Heart right ventricle (tissue), 16 donors: ENCODE measurements at places on chromosomes 5 and 9.

DNA sequence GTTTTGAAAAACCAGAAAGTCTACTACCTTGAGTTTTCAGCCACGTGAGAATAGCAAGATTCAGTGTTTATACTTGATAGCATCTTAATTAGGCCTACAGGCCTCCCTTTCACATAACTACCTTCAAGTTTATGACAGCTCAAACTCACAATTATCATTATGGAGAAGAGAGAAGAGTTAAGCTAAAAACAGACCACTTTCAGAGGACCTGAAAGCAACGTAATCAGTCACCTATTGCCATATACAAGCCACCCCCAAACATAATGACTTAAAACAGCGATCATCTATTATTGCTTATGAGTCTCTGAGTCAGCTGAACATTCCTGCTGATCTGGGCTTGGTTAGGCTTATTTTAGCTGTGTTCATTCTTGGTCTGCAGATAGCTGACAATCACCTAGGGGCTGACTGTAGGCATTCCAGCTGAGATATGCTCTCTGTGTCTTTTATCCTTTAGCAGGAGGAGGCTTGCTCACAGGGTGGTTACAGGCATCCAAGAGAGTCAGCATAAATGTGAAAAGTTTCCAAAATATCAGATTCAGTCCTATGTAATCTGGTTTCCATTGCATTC, 130.9 kb downstream of the COX7C start:
- DNase-seq: no peak

- no peak for DNase-seq
Observed at GRCh38 chr5:128224336-128224735, 140.8 kb downstream of the SLC12A2 start.

DNA sequence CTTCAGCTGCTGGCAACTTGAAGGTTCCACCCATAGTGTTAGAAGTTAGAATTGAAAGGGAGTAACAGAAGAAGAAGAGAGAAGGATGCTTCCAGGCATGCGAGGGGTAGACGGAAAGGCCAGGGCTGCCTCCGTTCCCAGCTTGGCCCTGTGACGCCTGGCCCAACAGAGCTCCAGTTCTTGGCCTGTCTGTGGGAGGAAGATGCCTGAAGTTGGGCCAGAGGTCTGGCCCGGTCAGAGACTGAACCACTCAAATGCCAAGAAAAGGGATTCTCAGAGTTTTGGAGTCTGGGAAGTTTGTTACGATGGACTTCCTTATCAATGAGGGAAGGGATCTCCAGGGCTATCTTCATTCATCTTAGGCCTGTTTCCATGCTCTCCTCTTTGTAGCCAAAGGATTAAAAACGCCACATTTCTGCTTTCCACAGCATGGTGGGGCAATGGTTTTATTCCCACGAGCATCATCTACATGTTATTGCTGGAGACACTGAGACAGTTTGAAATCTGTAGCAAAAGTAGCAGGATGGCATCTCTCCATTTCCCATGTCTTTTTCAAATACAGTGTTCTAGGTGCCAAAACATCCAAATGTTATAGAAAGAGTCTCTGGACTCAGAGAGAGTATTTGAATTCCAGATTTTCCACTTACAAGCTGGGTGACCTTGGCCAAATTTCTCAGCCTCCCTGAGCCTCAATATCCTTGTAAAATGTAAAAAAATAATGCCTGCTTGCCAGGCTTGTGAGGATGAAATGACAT, 65.4 kb upstream of the ANKRD55 start:
- peak; percentile 22 for DNase-seq

- DNase-seq: peak; percentile 91
Observed at GRCh38 chr9:137618105-137619067, at the start of gene EHMT1. Gene EHMT1 (plus strand): TSS chr9:137619005. CDS start chr9:137619029, 24 bp downstream.

- no peak for DNase-seq
Observed at GRCh38 chr5:94181895-94182294, 436.5 kb downstream of the KIAA0825 start.

GRCh38 chr9:92140754-92141143, 25.5 kb upstream of the SPTLC1 start:
- DNase-seq: no peak

- DNase-seq: no peak
Observed at GRCh38 chr9:31071606-31072286, 1312.7 kb upstream of the ACO1 start.

DNA sequence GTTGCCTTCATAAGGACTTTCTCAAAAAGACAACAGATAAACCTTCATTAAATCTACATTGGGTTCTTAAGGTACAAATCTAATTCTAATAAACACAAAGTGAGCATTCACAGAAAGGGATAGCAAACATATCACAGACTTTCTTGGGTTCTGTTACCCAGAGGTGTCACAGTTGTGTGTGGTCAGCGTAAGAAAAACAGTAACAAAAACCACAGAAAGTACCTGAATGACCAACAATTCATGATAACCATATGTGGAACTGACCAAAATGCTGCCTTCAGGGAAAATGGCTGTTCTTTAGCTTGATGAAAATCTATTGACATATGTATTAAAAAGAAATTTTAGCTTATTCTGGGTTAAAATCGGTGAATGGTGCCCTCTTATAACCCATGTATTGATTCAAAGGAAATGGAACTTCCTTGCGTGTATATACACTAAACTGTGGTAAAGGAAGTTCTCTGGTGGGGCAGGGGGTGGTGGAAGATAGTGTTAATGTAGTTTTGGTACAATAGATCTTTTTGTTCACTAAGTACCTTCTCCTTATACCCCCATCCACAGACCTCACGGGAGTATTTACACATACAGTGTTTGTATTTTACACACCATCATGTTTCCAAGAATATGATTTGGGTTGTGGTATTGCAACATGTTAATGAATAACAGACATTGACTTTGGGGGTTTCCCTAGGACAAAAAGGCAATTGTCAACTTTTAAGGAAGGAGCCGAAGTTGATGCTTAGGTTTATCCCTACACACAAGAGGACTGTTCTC, 152.5 kb downstream of the APBA1 start:
- DNase-seq: no peak

- DNase-seq: no peak
Observed at GRCh38 chr5:6402939-6403338, 24.6 kb upstream of the MED10 start.

DNA sequence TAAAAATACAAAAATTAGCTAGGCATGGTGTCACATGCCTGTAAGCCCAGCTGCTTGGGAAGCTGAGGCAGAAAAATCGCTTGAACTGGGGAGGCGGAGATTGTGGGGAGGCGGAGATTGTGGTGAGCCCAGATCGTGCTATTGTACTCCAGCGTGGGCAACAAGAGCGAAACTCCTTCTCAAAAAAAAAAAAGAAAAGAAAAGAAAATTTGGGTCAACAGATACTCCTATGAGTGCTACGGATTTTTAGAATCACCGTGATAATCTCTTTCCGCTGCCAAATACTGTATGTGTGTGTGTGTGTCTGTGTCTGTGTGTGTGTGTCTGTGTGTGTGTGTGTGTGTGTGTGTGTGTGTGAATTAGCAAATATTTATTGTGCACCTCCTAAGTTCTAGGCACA, 64.4 kb downstream of the ARRDC3 start:
- no peak for DNase-seq

DNA sequence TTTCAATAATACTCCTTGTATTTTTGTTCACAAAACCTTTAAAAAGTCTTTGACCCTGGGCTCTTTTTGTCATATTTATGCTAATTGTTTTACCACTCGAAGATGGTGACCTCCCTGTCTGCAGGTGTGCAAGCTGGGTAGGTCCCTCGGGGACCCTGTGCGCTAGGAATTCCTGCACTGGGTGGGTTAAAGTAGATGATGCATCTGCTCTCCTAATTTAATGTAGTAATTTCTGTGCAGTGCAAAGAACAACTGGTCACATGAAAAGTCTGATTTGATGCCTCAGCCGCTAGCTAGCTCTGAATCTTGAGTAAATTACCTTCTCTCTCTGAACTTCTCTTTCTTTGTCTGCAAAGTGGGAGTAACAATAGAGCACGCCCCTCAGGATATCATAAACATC, 139.1 kb upstream of the OTULINL start:
- no peak for DNase-seq

GRCh38 chr5:39800042-39800601, 375.3 kb upstream of the DAB2 start:
- no peak for DNase-seq

GRCh38 chr5:107388141-107388861, 282.4 kb downstream of the EFNA5 start:
- no peak for DNase-seq

GRCh38 chr9:128142061-128142460, 7.2 kb upstream of the LCN2 start:
- no peak for DNase-seq

- DNase-seq: no peak
Observed at GRCh38 chr5:94749042-94749441, 130.6 kb downstream of the SLF1 start.

GRCh38 chr5:122921826-122922225, 76.4 kb downstream of the SNX24 start:
- DNase-seq: no peak

- DNase-seq: no peak
Observed at GRCh38 chr9:68981789-68982188, 32.1 kb downstream of the PRKACG start.

- no peak for DNase-seq
Observed at GRCh38 chr9:97997330-97998276, 14.5 kb downstream of the ANP32B start.

DNA sequence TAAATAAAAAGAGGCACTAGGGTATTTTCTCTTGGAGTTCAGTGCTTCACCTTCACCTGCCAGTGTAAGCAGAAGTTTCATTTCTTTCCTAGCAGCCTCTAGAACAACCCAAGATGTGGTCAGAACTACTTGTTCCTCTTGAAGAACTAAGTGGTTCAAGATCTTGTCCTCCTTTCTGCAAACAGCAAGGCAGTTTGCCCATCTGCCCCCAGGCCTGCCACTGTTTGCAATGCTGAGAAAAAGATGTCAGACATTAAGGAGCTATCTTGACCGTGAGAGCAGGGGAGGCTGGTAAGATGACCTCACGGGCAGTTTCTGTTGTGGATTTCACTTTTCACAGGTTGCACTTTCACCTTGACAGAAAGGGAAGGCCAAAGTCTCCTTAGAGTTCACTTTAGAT, 52.0 kb upstream of the KLF4 start:
- no peak for DNase-seq
